Body of pancreas (tissue), 4 donors: ENCODE measurements at places on chromosomes 2 and 18.

DNA sequence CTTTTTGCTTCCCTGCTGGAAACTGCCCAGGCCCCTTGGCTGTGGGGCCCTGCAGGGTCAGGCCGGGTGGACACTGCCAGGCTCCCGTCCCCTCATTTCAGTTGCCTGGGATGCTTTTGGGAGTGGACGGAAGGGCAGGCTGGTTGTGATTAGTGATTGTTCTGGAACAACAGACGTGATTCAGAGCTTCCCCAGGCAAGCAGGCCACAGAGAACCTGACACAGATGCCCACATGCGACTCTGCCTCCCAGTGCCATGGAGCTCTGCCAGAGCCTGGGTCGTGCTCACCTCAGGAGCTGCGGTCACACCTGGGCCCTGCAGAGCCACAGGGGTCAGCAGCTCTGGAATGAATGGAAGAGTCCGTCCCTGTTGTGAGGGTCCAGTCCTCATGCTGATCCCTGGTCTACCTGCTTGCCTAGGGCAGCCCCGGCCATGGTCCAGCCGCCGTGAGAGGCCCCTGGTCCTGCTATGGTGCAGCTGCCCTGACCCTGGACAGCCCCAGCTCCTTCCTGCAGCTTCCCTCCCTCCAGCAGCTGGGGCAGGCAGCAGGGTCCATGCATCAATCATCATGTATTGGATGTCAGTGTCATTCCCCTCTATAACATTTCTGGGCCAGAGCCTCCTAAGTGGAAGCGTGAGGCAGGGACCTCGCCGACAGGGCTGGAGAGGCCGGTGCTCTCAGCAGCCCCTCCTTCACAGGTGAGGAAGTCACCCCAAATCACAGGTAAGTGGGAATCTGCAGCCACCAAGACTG is 518.6 kb upstream of the MYT1L start:
- peak; percentile 62 for DNase-seq

GRCh38 chr18:47926101-47926850 is 4.2 kb downstream of the SMAD2 start:
- DNase-seq = no peak

DNA sequence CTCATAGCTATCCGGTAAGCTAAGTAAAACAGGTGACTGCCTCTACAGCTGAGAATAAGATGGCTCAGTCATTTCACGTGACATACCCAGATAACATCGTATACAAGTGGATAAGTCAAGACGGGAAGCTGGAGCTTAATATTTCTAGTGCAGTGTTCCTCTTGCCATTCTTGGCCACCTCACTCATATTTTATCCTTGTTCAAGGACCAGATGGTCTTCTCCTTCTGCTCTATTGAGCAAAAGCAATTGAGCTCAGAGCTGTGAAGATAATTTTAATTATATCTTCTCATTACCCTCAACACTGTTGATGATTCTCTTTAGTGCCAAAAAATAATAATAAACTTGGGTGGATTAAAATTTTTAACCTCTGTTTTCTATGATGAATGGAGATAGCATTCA is 201.1 kb downstream of the DCC start:
- no peak for DNase-seq

GRCh38 chr18:59459369-59460071 is 100.5 kb upstream of the LMAN1 start:
- no peak for DNase-seq

DNA sequence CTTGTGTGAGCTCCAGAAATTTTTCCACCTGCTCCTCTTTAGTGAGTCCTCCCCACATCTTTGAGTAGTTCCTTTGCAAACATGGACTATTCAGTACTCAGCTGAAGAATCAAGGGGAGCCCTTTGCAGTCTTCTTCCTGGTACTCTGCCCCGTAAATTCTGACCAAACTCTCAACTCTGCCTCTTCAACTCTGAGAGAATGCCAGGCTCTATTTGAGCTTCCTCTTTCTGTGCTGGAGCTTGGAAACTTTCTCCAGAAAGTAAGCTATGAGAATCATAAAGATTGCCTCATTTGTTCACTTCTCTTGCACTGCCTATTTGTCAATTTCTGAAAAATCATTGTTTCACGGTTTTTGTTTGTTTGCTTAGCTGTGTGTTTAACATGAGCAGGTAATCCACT is 7.4 kb upstream of the STAT4 start:
- no peak for DNase-seq

GRCh38 chr2:233833345-233833744 is 21.0 kb downstream of the HJURP start:
- no peak for DNase-seq

- DNase-seq = no peak
Measured at GRCh38 chr18:74513883-74514205, 17.7 kb downstream of the CNDP2 start.

DNA sequence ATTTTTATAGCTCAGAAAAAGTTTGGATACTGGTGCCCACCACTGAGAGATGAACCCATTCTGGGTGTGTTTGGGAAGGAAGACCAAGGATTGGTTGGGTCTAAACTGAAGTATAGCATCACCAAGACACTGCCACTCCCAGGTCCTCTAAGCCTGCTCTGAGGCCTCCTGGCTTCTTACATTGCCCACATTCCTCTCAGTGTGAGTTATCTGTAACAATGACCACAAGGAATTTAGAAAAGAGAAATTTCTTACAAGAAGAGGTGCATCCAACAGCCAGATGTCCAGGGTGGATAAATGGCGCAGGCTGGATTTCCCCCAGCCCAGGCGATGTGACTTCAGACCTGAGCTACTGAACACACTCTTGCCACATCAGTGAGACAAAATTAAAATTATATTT is 1.6 kb upstream of the GPR45 start:
- DNase-seq = no peak

DNA sequence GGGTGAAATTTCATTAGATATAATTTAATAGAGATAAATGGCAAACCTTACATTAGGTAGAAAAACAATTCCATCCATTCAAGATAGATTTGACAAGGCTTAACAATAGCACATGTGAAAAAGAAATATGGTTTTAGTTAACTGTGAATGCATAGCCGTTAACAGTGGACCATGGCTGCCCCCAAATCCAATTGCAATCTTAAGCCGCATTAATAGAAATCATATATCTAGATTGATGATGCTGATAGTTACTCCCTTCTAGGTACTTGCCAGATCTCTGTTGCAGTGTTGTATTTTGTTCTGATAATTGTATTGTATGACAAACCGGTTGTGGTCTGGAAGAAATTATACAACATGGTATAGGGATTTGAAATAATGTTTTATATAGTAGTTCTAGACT is 139.8 kb downstream of the GPD2 start:
- DNase-seq = no peak

- no peak for DNase-seq
Measured at GRCh38 chr2:230472621-230473018, 56.6 kb downstream of the SP100 start.

- peak; percentile 61 for DNase-seq
Measured at GRCh38 chr2:138147796-138148195, 183.5 kb downstream of the HNMT start.

DNA sequence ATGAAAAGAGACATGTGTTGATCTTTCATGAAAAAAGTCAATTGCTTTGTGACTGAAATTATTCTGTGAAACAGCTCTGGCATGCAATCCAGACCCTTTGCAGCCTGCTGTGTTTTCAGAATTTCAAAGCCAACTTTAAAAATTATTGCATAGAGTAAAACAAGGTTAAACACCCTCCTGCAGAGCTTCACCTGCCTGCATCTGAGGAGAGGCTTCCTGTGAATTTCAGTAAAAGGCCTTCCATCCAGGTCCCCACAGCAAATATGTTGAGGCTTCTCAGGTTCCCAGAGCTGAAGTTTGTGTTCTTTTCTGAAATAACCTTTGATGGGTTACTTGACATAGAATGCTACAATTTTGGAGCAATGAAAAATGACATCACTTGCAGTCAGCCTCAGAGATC is 4.1 kb downstream of the XIRP2 start:
- DNase-seq = no peak

DNA sequence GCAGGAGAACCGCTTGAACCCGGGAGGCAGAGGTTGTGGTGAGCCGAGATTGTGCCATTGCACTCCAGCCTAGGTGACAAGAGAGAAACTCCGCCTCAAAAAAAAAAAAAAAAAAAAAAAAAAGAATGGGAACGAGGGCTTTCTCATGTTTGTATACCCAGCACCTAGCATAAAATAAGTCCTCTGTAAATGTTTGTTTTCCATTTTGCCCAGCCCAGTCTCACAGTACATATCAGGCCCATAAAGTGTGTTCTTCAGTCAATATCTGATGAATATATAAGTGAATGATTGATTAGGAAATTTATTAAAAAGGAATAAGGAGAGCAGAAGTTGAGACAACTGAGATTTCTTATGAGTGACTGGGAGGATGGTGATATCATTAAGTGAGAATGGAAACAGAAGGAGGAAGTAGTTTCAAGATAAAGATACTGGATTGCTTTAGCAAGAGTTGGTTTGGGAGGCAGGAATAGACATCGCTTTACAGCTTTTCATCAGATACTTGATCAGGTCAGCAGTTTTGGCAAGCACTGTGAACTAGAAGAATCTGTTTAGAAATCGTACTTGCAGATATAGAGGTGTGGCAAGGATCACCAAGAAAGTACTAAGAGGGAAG is 327.5 kb downstream of the KIAA1328 start:
- DNase-seq = no peak

- DNase-seq = no peak
Measured at GRCh38 chr2:13681936-13682335, 950.6 kb upstream of the LRATD1 start.

DNA sequence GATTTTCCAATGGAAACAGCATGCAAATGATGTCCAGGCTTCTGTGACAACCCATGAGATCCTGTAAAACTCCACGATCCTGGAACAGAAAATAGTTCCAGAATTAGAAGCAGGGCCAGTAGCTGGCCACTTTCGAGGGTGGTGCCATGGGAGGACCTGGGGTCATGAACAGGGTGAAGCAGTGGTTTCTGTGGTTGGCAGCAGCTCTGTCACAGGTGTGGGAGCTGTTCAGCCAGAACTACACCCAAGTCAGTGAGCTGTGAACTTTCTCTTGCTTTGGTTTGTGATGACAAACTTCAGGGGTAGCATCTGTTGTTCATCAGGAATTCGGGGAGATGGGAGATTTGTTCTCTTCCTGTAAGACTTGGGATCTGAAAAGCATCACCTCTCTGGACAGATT is 314.4 kb upstream of the NT5C1B start:
- DNase-seq = no peak

DNA sequence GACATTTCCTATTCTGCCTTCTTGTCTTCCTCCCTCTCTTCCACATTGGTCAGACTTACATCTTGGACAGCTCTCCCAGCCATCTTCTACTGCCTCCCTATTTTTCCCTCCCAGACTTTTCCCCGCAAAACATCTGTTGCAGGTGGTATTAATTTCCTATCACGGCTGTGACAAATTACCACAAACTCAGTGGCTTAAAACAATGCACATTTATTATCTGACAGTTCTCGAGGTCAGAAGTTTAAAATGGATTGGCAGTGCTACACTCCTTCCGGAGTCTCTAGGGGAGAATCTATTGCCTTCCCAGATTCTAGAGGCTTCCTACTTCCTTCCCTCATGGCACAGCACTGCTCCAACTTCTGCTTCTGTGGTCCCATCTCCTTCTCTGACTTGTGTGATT is 33.3 kb downstream of the STRADB start:
- no peak for DNase-seq

DNA sequence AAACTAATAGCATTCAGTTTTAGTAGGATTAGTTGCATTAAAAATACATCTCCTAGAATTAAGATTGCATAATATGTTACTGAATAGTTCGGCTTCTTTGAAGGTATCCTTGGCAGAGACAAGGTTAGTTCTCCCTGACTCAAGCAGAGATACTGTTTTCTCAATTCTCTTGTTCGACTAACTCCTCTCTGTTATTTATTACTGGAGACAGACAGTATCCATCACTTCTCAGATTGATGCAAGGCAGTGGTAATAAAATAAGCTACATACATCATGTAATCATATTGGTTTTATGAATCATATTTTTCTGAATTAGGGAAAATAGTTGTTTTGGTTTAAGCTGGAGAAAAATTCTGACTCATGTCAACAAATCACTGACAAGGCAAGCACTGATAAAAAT is 134.8 kb downstream of the SLC8A1 start:
- DNase-seq = no peak

- DNase-seq = no peak
Measured at GRCh38 chr2:172336681-172337080, 90.7 kb upstream of the ITGA6 start.

DNA sequence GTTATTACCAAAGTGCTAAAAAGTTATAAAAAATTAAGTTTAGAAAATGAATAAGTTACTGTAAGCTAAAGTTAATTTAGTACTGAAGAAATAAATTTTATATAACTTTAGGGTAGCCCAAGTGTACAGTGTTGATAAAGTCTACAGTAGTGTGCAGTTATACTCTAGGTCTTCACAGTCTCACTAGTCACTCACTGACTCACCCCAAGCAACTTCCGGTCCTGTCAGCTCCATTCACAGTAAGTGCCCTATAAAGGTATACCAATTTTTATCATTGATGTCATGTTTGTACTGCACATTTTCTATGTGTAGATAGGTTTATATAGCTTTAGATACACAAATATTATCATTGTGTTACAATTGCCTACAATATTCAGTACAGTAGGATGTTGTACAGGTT is 518.3 kb upstream of the PIK3C3 start:
- no peak for DNase-seq

GRCh38 chr2:133439565-133439920 is 128.7 kb downstream of the NCKAP5 start:
- DNase-seq = no peak

DNA sequence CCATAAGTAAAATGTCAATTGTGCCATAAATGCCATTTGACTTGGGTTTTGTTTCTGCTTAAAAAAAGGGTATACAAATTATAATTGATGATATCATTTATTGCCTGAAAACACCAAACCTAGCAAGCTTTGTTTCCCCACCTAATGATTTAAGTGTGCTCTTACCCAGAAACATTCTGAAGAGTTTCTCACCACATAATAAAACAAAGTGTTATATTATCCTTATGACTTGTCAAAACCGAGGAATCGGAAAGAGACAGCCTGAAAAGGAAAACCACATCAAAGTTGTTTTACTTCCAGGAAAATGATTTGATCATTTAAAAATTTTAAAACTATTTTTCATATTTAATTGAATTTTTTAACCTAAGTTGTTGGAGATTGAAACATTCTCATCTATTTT is 170.5 kb upstream of the SLC39A10 start:
- DNase-seq = no peak

DNA sequence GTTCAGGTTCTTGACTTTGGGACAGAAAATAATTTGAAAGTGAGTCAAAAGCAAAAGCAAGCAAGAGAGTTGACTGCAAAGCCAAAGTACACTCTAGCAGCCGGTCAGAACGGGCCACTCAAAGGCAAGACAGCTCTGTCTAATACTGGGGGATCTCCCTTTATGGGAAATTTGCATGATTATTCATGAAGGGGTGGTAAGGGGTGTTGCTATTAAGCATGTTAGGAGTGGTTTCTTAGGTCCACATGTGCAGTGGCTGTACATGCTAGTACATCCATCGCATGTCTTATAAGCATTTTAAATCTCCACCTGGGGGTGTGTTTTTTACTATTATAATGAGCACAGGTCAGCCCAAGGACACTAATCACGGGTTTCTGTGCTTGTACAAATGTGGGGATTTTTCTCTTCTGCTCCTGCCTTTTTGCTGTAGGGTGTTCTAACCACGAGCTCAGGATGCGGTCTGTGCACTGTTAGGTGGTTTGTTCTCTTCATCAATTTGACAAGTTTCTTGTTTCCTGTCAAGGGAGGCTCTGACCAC is 60.2 kb upstream of the SPP2 start:
- peak; percentile 27 for DNase-seq

GRCh38 chr2:1769703-1770422 is 25.5 kb upstream of the PXDN start:
- DNase-seq = peak; percentile 82
